ENCODE measurements at places on chromosomes 1 and 21.

- no peak for DNase-seq
Measured at GRCh38 chr1:63414691-63415365, 47.4 kb downstream of the ALG6 start.

DNA sequence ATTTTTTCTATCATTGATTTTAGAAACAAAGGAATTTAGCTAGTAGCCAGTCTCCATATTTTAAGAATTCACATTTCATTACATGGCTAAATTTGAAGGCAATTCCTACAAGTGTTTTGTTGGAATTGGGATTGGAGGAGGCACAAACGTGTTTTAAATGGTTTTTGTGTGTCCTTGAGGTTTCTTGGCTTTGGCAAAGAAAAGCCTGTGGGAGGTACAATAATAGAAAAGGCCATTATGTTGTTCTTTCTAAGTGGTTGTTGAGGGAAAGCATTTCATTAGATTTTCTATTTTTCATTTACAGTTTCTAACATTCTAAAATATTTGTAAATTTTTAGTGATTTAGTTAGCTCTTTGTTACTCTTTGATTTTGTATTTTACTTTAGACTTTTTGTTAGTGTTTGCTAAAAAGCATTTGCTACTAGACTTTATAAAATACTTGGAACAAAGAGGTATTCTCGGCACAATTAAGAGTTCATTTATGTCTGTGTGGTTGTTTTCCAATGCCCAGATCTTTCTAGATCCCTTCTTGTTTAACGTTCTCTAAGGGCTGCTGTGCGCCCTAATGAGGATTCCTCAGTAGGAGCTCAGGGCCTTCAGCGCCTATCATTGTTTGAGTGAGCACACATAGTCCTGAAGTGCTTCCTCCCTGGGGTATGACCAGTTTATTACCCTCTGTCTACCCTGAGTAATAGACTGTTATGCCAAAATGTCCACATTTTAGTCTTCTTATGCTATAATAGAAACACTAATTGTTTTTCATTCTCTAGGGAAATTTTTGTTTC lies 70.0 kb upstream of the KIAA1614 start:
- no peak for DNase-seq

DNA sequence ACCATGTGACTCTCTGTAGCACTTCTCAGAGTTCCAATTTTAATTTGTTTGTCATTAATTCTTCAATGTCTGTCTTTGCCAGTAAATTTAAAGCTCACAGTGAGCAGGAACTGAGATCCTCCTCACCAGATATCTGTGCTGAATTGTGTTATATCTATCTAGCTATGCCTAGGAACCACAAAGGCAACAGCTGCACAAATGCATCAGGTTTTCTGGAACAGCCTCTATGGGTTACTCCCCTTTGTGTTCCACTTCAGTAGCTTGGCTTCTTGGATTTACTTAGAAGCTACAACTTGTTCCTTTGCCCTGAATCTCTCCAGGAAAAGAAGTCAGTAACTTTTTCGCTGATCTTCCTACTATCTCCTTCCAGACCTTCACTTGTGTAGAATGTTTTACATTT lies 1237.8 kb upstream of the ADGRL4 start:
- DNase-seq: no peak

GRCh38 chr1:211832661-211833060 lies 2.1 kb upstream of the LPGAT1 start:
- DNase-seq: no peak

- no peak for DNase-seq
Measured at GRCh38 chr1:14970115-14970798, 183.3 kb upstream of the TMEM51 start.

DNA sequence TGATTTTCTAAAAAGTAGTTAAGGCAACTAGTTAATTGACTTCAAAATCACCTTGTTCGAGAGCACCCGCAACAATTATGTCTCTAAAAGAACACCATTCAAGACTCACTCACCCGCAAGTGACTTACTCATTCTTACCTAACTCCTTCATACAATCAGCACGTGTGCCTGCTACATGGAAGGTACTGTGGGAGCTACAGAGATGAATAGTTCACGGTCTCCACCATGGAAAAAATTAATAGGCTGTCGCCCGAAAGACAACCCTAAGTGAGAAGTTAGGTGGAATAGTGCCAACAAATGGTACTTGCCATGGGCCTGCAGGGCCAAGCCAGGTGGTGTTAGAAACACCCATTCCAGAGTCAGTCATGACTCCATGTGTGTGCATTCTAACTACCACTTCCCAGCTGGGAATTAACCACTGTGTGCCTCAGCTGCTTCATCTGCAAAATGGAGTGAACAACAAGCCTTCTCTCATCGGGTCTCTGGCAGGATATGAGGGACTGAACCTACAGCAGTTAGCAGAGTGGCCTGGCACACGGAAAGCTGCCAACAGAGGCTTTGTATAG lies 7.1 kb downstream of the SSBP3 start:
- DNase-seq: no peak

GRCh38 chr1:218546314-218546713 lies 201.2 kb downstream of the TGFB2 start:
- DNase-seq: no peak
